Activated CD4-positive, alpha-beta T cell treated with anti-CD3 and anti-CD28 coated beads for 48 hours (primary cell): ENCODE measurements at places on chromosomes 3 and 15.

GRCh38 chr3:166052440-166052839 is 215.2 kb upstream of the BCHE start:
- no peak for DNase-seq

DNA sequence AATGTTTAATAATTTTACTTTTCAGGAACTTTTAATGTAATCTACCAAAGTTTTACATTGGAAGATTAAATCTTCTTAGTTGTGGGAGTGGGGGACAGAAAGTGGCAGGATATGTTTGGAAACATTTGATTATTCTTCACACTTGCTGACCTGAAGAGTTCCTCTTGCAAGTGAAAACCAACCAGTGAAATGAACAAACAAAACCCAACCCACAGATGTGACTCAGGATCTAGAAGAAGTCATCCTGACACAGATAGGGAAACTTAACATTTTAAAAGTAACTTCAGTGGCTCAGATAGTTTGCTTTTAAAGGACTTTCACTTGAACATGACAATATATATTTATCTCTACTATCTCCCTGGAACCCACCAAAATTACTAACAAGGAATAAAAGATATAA is 55.4 kb downstream of the ASTE1 start:
- DNase-seq = no peak

DNA sequence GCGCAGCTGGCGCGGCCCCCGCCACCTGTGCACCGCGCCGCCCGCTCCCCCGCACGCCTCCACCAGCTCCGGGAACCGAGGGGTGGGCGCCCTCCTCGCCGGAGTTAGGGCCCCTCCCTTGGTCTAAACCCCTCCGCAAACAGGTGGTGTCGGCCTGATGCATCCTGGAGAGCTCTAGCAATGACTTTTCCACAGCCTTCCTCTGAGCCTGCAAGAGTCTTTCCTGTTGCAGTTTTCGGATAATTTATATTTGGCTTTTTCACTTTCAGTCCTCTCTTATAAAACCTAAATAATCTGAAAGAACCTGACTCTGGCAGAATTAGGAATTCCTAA is 334 bp upstream of the IGSF11 start:
- DNase-seq = no peak

- no peak for DNase-seq
These were observed 205.7 kb upstream of the ROBO1 start for GRCh38 chr3:79973482-79973881.

DNA sequence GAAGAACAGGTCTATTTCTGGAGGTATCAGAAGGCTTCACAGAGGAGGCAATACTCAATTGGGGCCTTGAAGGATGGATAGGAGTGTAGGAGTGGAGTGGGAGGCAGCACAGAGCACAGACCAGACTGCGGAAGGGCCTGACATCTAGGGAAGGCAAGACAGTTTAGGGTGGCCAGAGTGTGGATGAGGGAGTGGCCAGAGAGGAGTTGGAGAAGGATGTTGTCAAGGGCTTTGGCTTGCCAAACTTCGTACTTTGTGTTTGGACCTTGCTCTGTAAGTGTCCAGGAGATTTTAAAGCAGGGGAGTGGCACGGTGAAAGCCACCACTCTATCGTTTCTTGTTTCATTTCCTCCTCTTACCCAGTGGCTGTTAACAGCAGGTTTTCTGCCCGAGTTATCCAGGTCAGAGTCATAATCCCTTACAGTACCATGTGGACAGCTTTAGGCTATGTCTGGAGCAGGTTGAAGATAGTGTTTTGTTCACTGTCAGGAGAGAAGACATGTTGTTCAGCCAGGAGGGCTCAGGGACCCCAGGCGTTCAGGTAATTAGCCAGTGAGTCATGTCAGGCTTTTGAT is 12.3 kb downstream of the SMAD3 start:
- DNase-seq = no peak

GRCh38 chr3:116070061-116070460 is 375.2 kb downstream of the LSAMP start:
- no peak for DNase-seq

DNA sequence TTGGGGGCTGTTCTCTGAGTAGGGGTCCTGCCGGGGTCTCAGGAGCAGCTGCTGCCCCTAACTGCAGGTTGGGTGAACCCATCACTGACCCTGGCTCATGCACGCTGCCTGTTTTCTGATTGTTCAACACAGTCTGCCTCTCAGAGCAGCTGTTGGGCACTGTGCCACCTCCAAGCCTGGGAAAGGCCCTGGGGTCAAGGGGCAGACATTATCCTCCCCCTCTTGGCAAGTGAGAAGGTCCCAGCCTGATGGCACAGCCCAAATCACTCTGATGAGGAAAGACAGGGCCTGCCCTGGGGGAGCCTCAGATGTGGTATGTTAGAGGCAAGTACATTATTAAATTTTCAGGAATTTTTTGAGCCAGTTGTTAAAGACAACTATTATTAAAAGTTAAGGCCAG is 14.1 kb upstream of the GNAT1 start:
- no peak for DNase-seq

DNA sequence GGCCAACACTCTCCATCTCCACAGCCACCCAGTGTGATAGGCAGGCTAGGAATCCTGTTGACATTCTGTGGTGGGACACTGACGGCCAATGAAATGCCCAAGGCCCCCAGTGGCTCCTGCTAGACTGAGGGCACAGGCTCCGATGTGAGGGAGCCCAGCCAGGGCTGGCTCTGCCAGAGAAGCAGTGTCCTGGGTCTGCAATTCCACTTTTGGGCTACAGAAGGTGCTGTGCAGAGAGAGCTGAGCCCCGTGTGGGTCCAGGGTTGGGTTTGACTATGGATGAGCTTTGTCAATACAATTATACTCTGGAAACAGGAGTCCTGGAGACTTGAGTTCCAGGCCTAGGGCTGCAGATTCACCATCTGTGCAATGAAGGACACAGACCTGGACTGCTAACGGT is 55.7 kb upstream of the TMEM115 start:
- DNase-seq = no peak

DNA sequence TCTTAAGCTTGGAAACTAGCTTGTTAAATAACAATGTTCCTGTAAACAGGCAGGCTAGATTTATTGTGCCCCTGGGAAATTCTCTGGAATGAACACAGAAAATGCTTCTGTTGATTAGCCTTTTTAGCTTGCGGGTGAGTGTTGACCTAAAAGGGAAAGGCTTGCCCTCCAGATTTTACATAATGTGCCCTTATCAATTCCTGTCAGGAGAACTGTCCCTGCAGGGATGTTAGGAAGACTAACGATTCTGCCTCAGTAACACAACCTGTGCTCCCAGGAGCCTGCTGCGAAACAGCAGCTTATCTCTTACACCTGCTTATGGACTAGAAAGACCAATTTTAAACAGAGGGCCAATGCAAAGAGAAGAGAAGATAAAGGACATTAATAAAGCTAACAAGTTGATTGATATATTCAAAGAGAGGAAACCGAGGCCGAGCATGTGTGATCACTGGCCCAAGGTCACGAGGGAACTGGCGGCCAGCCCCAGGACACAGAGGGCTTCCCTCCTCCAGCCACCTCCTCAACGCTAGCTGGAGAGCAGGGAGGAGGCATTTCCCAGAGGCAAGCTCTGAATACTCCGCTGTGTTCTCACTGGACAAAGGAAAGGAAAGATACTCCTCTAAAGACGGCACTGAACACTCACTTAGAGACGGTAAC is 48.4 kb upstream of the TJP1 start:
- no peak for DNase-seq

- DNase-seq = no peak
These were observed 165.7 kb downstream of the ZNF385D start for GRCh38 chr3:21585216-21585740.

- DNase-seq = no peak
These were observed 2.9 kb downstream of the TLR9 start for GRCh38 chr3:52222319-52223221.

GRCh38 chr15:82944056-82944455 is 8.5 kb downstream of the HOMER2 start:
- no peak for DNase-seq

DNA sequence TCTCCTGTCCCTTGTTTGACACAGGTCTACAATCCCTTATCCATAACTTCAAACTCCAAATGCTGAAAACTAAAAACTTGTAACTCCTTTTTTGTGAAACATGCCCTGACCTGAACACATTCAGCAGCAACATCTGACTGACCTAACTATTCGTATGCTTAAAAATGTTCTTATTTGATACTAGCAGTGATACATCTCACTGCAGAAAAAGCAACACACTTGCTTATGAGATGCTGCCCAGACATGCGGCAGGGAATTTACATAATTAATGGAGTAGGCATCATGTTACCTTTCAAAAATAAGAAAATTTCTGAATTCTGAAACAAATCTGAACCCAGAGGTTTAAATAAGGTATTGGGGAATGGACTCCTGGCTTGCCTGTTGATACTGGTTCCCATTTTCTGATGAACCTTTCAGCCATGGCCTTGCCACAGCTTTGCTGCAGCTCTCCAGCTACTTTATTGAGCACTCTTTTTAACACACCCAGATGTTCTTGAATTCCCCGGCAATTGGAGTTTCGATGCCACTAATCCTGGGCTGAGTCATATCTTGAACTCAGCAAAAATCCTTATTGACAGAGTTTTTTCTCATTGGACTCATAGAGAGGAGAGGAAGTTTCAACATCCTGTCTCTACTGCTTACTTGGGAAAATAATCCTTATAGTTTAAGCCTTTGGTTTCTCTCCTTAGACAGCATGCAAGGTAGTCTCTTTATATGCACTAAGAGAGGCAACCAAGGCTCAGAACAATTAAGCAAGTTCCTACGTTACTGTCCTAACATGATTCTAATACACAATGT is 296.6 kb upstream of the LMCD1 start:
- DNase-seq = no peak
